BE2C (cell line): ENCODE measurements at places on chromosomes 4 and X.
A peak's percentile ranks its signal among the peaks of the same experiment; 100 is the strongest.

DNA sequence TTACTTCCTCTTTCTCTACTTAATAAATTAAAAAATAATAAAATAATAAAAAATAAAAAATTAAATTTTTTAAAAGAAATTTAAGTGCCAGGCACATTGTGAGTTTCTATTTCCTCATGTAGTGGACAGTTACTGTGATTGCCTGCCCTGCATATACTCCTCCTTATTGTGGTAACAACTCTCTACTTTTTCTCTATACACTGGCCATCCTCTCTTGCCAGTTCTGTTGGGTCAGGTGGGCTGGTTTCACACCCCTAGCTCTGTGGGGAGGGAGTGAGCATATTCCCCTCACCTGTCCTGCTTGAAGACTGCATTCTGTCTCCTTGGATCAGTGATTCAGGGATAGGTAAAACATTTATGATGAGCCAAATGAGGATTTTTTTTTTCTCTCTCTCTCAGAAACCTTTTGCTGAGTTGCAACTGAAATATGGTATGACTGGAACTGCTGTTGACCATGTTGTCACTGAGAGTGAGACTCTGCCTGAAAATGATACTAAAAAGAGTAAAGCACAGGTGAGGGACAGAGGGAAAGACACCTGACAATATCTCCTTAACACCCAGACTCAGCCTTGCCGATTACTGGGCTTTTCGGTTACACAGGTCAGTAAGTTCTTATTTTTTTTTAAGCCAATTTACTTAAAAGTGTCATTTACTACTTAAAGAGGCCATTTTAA is 37.2 kb downstream of the CXXC4 start:
- no peak for DNase-seq

DNA sequence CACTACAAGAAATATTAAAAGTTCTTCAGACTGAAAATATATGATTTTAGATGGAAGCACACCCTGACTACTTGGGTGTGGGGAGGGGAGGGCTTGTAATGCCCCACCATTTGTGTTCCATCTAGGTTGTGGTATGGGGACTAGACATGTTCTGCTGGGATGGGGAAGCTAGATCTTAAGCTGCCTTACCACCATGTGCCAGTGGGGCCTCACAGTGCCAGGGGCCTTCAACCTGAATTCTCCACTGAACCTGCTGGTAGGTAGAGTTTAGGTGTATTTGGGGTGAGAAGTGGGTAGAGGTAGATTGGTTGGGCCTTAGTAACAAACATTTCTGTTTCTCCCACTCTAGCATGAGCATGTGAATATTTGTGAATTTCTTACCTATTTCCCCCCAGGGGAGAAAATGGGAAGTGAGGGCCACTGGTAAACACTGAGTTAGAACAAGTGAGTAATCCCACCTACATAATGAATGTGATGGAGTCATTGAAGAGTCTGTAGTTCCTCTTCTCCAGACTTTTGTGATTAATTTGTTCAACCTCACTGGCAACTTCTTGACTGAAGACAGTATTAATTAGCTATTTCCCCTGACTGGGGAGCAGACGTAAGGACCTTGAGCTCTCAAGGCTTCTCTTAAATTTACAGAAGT is 44.0 kb downstream of the BRCC3 start:
- no peak for DNase-seq

DNA sequence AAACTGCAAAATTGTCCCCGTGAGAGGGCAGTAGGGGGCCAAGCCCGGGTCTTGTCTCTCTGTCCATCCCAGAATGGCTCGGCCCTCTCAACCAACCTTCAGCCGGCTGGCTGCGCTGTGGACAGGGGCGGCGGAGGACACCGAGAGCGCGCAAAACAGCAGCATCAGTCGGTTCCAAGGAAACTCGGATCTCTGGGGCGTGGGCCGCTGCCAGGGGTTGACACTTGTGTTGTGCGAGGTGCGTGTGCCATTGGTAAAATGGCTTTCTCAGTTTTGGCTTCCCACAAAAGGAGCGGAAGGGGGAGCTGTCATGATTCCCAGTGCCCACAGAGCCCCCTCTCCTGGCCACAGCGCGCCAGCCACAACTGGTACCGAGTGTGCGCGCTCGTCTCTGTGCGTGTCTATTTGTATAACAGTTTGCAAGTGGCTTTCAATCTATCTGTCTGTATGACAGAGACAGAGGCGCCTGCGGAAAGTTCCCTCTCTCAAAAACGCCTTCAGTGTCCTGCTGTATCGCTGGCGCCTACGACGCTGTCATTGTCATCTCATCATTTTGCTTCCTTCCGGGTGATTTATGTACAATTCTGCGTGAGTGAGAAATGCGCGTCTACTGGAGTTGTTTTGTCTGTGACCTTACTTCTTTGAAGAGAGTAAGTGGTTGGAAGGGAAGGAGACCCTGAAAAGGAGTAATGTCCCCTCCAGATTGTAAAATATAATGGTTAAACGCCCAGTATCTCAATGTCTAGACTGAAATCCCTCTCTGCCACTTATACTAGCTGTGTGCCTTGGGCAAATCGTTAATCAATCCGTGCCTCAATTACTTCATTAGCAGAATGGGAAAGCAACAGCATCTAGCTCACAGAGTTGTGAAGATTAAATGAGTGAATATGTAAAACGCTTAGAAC is 1.8 kb downstream of the DKK2 start:
- DNase-seq = peak; percentile 74

DNA sequence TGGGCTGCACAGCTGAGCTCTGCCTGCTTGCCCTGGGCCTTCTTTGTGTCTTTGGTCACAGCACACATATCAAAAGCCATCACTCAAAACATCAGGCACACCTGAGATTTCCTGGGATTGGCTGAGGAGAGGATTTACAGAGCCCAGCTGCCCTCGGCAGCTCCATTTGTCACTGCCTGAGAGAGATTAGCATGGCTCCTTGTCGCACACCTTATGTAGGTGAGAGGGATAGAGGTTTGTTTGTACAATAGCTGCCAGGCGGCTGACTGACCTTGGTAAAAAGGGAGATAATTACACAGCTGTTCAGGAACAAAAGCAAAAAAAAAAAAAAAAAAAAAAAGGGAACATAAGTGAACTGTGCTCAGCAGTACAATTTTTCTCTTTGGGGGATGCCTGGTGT is 63.2 kb downstream of the MGST2 start:
- DNase-seq = no peak

GRCh38 chr4:25861280-25861950 is 1.4 kb downstream of the SEL1L3 start:
- no peak for DNase-seq

GRCh38 chr4:42633605-42634388 is 23.1 kb downstream of the ATP8A1 start:
- DNase-seq = no peak

DNA sequence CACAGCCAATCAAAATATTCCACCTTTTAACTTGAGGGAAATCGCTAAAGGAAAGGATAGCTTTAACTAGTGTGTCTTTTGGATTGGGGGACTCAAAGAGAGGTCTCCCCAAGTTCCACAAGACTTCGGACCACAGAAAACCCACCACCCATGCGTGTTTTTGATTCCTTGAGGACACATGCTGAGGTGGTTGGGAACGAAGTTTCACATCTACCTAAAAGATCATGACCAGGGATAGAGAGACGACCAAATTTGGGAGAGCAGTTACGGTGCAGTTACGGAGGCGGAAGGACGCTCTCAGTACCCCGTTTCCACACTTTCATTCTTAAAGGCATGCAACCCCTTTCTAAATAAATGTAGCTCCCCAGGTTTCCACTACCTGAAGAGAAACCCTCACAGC is 1.1 kb downstream of the PCYT1B start:
- DNase-seq = no peak

DNA sequence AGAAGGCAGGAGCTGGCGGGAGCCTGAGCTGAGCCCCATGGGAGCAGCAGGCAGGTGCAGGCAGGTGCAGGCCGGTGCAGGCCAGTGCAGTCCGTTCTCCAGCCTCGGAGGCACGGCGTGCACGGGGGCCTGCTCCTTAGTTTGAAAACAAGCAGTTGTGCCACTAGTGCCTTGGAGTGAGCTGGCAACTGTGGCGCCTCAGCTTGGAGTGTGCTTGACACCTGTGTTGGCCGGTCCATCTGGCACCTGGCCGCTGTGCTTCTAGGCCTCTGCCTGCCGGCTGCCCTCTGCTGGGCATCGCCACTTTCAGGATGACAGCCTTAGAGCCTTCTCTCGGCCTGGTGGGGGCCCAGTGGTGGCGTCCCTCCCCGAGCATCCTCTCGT is 47.9 kb downstream of the RGS12 start:
- no peak for DNase-seq

DNA sequence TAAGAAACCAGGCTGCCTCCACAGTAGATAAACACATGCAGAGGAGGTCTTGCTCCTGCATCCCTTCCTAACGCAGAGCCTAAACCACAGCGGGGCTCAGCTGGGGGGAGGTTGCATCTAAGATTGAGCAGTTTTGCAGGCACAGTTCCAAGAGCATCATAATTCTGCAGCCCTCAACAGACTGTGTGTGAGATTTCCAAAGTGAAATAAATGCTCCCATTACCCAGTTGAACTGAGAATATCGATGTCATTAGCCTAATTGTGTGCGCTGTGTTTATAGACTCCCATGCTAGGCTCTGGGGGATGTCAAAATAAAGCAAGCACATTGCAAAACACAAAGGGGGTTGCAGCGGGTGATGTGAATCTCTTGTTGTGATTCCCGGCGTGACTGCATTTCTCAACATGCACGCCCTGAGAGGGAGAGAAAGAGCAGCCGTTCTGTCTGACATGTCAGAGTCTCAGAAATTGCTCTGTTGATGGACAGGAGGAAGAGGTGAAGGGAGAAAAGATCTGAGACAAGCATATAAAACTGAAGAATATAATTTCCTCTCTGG is 150.0 kb upstream of the PSAPL1 start:
- no peak for DNase-seq

DNA sequence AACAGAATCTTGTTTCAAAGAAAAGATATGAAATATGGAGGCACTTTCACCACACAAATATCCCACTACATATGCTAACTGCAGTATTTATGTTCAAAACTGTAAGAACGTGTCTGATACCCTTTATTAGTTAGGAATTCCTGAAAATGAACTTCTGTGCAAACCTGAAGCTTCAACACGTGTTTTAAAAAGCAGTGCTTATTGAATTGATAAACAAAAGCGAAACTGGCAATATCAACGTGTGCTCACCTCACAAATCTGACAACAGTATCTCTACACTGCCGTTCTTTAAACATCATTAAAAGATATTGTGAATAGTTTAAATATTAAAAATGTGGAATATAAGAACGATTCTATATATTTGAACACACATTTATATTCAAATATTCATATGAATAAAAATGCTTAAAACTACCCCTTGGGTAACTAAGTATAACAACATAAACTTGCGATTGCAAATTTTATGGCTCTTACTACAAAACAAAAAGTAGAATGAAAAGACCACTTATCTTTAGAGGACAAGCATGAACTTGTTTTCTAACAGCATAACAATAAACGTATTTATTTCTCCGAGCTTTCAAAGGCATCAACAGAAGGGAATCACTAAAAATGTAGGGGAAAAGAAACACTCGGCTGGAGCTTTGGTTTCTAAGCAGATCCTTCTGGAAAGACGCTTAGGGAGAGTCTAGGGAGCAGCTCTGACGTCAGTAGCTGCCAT is at the start of gene LRP2BP:
Gene LRP2BP (minus strand): TSS at position 687 of the 718 bp plus-strand sequence. CDS start 17,738 bp downstream, outside the sequence.
- DNase-seq = no peak

DNA sequence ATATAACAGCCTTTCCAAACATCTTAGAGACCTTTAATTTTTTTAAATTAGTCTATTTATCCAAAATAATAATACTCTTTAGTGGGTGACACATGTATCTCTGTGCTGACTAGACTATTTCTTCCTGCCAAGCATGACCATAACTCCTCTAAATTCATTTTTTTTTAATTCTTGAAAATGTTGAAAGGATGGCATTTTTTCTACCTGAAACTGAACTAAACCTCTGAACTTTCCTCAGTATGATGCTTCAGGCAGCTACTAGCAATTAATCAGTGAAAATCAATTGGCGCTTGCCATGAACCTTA is 42.4 kb upstream of the PDLIM5 start:
- DNase-seq = no peak

DNA sequence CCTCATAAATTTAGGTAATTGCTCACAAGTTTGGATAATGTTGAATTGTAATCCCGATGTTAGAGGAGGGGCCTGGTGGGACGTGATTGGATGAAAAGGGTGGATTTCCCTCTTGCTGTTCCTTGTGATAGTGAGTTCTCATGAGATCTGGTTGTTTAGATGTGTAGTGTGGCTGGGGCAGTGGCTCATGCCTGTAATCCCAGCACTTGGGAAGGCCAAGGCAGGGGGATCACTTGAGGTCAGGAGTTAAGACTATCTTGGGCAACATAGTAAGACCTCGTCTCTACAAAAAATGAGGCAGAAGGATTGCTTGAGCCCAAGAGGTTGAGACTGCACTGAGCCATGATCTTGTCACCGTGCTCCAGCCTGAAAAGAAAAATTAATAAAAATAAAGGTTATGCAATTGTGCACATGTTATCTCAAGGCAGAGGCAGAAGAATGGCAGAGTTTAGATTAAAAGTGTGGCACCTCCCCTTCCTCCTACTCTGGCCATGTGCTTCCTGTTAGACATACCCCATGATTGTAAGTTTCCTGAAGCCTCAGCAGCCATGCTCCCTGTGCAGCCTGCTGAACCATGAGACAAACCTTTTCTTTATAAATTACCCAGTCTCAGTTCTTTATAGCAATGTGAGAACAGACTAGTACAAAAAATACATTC is 36.5 kb downstream of the ERVMER34-1 start:
- DNase-seq = no peak

GRCh38 chrX:455199-455598 is 68.5 kb upstream of the PPP2R3B start:
- no peak for DNase-seq

DNA sequence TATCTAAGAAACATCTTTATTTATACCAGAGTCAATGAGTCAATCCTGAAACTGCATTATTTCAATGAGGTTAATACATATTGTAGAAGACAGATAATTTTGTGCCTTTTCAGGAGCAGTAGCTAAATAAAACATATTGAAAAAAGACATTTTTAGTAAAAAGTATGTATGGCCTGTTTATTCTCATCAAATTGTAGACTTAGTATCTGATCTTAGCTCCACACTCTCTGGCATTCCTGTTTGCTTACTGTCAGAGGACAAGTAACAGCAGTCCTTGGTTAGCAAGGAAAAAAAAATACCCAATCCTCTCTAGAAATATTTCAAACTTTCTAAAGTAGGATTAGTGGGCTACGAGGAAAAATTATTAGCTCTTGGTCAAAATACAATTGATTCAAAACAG is 50.5 kb upstream of the GUCY1A1 start:
- no peak for DNase-seq

DNA sequence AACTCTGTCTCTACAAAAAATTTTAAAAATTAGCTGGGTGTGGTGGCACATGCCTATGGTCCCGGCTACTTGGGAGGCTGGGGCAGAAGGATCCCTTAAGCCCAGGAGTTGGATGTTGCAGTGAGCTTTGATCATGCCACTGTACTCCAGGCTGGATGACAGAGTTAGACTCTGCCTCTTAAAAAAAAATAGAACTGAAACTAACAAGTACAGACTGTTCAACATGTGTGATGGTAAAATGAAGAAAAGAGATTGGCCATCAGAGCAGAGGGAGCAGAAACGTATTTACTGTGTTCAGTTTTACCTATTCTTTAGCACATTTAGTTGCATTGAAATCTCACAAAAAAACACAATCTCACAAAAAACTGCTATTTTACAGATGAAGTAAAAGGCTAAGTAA is 77.9 kb upstream of the NAP1L5 start:
- no peak for DNase-seq

GRCh38 chr4:182231496-182231895 is 11.7 kb upstream of the TENM3 start:
- DNase-seq = no peak
